ENCODE measurements at places on chromosomes 11 and 22.

GRCh38 chr11:103619480-103619879 is 417.0 kb upstream of the DDI1 start:
- DNase-seq: no peak

- no peak for DNase-seq
Measured at GRCh38 chr11:125924384-125925007, 20.2 kb downstream of the DDX25 start.

GRCh38 chr11:85391141-85391540 is 236.0 kb downstream of the DLG2 start:
- DNase-seq: no peak

DNA sequence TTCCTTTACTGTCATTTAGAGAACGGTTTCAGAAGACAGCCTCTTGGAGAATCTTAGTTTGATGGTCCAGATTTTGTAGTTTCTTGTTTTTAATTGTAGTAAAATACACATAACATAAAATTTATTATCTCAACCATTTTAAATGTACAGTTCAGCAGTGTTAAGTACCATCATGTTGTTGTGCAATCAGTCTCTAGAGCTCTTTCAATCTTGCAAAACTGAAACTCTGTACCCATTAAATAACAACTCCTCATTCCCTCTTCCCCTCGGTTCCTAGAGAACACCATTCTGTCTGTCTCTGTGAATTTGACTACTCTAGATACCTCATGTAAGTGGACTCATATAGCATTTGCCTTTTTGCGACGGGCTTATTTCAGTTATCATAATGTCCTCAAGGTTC is 69.8 kb downstream of the GRIK4 start:
- no peak for DNase-seq

DNA sequence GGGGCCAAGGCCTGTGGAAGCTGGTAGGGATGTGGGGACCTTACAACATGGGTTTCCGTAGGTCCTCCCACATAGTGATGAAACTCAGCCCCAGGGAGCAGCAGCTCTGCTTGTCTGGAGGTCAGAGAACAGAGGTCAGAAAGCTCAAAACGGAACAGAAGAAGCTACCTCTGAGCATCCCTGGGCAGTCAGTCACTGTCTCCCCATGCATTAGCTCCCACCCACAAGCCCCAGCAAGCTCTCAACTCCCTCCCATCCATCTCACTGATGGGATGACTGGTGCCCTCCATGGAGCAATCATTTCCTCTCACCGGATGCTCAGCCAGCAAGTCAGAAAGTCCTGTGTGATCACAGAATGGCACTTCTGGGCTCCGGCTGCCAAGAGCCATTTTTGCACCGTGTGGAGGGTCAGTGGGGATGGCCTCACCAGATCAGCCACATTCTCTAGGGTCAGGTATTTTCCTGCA is 1.9 kb downstream of the TPP1 start:
- DNase-seq: no peak

DNA sequence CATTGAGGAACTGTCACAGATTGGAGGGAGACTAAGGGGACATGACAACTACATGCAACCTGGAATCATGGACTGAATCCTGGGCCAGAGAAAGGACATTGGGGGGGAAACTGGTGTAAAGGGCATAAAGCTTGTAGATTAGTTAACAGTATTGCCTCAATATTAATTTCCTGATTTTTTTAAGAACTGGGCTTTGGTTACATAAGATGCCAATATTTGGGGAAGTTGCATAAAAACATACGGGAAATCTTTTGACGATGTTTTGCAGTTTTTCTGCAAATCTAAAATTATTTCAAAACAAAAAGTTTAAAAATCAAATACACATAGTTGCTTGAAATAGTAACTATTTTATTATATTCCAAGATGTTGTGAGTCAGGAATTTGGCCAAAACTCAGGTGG is 2.9 kb upstream of the FOLR3 start:
- no peak for DNase-seq

DNA sequence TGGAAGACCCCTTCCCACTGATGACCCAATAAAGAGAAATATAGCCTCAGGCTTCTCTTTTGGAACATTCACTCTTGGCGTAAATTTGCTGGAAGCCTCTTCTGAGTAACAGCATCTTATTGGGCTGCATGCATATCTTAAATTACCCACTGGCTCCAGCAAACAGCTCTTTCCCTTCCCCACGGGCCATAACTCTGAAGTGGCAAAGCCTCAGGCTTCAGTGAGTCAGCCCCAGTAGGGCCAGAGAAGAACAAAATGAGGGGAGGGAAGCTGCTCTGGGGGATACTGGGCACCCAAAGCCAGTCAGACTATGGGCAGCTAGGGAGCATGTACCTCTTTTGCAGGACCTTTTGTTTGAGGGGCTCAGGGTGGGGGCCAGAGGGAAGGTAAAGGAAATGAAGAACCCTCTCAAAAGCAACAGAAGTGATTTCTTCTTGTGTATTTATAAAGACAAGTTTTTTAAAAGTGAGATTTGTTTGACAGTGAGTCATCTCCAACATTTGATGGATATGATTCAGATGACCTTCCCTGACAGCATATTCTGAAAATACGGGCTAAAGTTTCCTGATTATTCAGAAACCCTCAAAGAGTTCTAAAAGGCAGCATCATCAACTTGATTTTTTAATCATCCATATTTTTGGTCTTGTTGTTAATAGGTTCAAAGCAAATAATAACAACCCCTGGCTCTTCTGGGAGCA is 203.4 kb downstream of the KIF18A start:
- DNase-seq: no peak

DNA sequence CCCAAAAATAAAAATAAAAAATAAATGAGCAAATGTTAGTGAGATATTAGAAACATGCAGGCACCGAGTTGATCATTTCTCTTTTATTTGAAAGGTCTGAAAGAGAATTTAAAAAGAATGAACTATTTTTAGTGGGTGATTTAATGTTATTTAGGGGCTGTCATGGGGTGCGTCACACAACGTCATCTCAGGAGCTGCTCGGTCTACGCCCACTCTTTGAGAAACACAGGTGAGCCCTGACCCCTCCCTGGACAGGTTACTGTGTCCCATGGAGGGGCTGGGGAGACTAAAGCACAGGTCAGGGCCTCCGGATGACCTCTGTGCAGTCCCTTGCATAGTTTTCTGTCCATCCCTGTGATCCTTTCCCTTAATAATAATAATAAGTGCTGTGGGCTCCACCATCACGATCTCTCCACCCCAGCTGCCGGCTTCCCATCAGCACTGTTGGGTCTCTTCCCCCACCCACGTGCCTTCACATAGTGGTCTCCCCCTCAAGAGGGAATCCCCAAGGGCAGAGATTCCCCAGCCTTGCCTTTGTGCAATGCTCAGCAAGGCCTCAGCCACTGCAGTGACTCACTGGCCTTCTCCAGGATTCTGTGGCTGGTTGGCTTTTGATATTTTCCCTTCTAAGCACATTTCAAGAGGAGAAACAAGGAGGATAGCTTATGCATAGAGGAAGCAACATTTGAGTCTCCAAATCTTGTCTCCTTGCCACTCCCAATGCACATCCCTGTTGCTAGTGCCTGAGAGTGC is 159.9 kb downstream of the TTC17 start:
- peak; percentile 27 for DNase-seq

GRCh38 chr11:18599739-18600230 is at the start of gene MISFA:
Gene MISFA, plus strand, starts transcription at chr11:18599789. Its CDS starts 140 bp downstream, at chr11:18599929.
- DNase-seq: no peak

- peak; percentile 26 for DNase-seq
Measured at GRCh38 chr11:44264438-44264749, 45.5 kb downstream of the ALX4 start.

- DNase-seq: no peak
Measured at GRCh38 chr11:13278609-13279486, 1.3 kb downstream of the BMAL1 start.

- no peak for DNase-seq
Measured at GRCh38 chr11:131602431-131602830, 232.0 kb downstream of the NTM start.

- no peak for DNase-seq
Measured at GRCh38 chr11:131099013-131099412, 182.7 kb upstream of the SNX19 start.

DNA sequence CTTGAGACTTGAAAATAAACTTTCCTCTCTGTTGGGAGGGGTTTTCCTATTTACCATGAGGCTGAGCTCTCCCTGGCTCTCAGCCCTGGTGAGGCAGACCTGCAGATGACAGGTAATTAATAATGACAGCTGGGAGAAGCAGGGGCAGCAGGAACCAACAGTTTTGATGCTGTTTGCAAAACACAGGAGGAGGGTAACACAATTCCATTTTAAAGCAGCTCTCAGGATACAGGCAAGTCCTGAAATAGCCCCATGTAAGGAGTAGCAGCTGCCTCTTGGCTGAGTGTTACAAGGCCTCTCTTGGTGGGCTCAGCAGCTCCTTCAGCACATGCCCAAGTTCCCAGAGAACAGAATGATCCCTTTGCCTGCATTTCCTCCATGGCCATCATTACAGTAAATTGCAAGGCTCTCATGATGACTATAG is 13.3 kb downstream of the PARVA start:
- DNase-seq: no peak

Measured in GM13976 (cell line).